Naive B cell (primary cell): ENCODE measurements at places on chromosomes 3 and 15. TPM values are rescaled to one million over a fixed set of nuclear protein-coding genes. Genes with fewer than 3 reads are reported as not detected.
A peak's percentile ranks its signal among the peaks of the same experiment; 100 is the strongest.

The CASR gene
- polyA plus RNA-seq: not detected

DNA sequence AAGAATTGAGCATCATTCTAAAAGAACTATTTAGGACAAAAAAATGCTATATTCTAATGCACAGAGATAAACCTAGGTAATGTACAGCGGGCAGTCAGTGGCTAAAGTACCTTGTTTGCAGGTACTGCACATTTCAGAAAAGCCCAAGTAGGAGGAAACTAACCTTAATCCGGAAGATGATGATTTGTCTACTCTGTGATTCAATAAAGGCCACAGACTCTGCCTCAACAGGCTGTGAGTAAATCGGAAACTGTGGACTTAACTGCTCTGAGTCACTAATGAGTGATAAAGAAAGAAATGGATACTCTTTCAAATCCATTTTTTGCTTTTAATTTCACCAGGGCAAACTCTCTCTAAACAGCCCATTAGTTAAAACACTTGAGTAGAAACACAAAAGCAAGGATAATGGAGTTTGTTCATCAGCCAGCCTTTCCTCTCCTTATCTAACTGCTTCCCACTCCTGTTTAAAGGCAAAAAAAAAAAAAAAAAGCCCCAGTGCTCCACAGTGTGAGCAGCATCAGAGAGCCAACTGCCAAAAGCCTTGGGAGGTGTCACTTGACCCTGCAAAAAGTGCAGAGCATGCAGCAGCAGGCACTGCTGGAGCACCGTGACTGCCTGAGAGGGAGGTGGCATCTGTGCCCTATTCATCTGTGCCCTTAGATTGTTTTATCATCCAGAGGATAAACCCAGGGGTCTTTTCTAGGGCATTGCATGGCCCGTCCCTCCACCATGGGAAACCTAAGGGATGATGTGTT lies 187.7 kb downstream of the SATB1 start:
- DNase-seq: no peak

The FOXB1 gene
- polyA plus RNA-seq: not detected

DNA sequence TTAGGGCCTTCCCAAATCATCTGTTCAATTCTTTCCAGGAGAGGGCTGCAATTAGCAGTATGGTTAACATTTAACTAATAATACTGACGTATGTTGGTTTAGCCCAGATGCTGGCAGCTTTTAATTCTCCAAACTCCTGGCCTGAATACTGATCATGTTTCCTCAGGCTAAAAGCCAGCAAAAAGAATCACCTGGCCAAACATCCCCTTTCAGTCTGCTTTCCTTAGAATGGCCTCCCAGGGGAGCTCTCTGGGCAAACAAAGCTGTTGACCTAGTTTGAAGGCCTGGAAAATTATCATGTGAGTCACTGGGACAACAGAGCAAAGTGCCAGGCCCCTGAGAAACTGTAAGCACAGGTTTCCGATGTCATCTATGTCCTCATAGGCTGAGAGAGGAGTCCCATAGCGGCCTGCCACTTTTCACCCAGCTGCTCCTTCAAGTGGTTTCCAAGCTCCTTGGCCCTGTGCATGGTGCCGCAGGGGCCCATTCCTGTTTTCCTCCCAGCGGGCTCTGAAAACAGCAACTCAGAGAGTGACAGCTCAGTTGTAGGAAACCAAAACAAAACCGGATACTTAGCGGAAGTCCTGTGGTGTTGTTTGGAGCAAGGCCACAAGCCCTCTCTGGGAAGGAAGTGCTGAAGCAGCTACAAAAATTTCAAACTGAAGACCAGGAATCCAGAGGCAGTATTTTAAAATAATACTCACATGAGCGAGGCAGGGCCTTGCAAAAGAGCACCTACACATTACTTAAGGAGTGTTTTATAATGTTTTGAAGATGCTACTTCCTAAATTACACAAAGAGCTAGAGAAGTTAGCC lies 36.5 kb upstream of the RAB11A start:
- DNase-seq: peak; percentile 50

GRCh38 chr15:70876683-70877082 lies 15.6 kb downstream of the THAP10 start:
- DNase-seq: no peak

GRCh38 chr15:59369597-59369996 lies 3.1 kb downstream of the MYO1E start:
- no peak for DNase-seq

DNA sequence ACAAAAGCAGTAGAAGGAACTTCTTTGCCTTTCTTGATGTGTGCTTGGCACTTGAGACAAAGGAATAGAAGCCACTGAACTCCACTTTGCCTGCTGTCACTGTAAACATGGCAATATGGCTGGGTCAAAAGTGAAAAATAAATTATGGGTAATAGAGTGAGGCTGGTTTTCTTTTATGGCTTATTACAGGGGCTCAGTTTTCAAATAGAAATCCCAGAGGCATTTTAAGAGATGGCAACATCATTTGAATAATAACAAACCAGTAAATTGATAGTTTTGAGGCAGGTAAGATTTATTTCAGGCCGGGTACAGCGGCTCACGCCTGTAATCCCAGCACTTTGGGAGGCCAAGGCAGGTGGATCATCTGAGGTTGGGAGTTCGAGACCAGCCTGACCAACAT lies 2.8 kb downstream of the C3orf52 start:
- no peak for DNase-seq

The CHRM5 gene
- polyA plus RNA-seq: not detected

The HDC gene
- not detected for polyA plus RNA-seq
